ENCODE measurements at places on chromosomes 1 and 21. TPM values are rescaled to one million over a fixed set of nuclear protein-coding genes. Genes with fewer than 3 reads are reported as not detected.

GRCh38 chr1:11568687-11569086 is 85.5 kb downstream of the FBXO2 start:
- DNase-seq = no peak

DNA sequence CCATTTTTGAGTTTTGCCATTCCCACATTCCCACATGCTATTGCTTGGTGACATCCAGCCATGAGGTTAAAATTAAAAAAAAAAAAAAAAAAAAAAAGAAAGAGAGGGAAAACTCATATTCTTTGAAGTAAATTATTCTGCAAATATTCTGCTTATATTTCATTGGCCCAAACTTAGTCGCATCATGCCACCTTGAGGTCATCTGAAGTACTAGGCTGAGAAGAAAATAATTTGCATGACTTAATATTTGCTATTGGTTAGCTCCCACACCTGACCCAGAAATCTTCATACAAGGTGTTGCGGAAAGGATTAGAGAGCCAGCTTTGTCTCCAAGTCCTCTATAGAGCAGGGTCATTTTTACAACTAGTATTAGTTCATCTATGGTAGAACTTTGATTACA is 2206.0 kb downstream of the MRPL39 start:
- no peak for DNase-seq

DNA sequence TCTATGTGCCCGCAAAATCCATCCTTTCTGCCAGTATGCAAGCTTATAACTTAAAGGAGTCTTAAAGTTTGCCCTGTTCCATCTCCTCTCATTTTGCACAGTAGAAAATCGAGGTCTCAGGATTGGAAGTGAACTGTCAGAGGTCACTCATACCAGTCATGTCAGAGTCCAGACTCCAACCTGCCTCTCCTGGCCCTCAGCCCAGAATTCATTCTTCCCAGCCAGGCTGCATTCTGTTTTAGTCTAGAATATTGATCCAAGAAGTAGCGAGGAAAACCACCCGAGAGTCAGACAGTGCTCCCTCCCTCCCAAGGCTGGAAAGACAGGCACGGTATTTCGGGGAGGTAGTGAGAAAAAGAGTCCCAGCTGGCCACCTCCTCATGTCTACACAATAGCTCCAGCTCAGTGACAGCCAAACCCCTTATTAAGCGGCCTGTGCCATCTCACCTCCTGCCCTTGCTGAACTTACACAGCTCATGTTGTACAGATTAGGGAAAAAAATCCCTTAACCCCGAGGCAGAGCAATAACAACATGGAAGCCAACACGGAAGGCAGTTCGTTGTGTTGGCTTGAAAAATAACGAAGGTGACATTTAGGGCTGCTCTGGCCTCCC is 89.4 kb downstream of the OMA1 start:
- no peak for DNase-seq

Gene FYB2
- total RNA-seq = not detected

Measured in omental fat pad (tissue), 4 donors.